Activated naive CD8-positive, alpha-beta T cell treated with anti-CD3 and anti-CD28 coated beads for 36 hours (primary cell): ENCODE measurements at places on chromosomes 11 and 22. TPM values are rescaled to one million over a fixed set of nuclear protein-coding genes. Genes with fewer than 3 reads are reported as not detected.

The P4HA3 gene
- not detected for total RNA-seq

DNA sequence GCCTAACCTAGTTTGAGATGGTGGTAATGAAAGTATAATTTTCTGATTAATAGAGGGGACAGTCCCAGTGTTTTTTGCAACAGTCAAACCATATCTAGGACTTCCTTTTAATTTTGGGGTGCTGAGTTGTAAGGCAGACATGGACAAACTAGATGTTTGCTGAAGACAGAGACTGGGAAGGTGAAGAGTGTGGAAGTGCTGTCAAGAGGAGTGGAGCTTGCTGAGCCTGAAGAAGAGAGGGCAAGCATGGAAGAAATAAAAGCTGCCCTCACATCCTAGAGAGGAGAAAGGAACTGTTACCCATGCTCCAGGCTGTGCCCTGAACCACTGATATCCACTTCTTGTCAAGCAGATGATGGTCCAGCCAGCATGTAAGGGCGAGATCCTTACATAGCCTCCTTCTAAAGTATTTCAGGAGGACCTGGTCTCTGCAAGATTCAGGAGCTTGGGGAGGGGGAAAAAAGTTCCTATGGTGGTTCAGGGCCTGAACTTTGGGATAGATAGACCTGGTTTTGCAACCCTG lies 51.4 kb downstream of the PRR5L start:
- DNase-seq, result no peak

- no peak for DNase-seq
These were observed 18.1 kb upstream of the RASD2 start for GRCh38 chr22:35522225-35523149.

DNA sequence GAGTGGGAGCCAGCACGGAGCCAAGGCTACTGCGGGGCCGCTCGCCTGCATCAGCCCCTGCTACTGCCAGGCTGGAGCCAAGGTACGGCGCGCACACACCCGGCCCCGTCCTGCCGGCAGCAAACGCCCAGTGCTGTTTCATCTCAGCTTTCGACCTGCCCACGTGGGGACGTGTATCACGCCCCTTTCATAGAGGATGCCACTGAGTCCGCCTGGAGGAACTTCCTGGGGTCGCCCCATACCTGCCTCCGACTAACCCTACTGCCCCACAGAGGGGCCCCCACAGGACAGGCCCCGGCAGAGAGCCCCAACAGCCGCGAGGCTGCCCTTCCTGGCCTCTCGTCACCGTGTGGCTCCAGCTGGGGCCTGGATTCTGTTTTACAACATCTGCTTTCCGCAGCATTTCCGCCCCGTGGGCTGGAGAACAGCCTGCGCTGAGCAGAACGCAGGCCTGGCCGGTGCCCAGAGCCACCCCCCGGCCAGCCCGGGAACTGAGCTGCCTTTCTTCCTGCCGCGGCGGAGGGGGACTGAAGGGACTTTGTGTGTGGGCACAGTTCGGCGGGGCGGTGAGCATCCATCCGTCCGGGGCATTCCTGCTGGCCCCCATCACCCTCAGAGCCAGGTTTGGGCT lies 22.9 kb upstream of the ARHGAP8 start:
- peak; percentile 45 for DNase-seq
